H7 (cell line): ENCODE measurements at places on chromosomes 13 and 19. TPM values are rescaled to one million over a fixed set of nuclear protein-coding genes. Genes with fewer than 3 reads are reported as not detected.
A peak's percentile ranks its signal among the peaks of the same experiment; 100 is the strongest.

ZNF470 gene
- total RNA-seq: 1.4 and 1.9 TPM in 2 replicates

IL4I1 gene
- total RNA-seq: 0.59 and 0.73 TPM in 2 replicates

RB1 gene
- total RNA-seq: 14.7 and 17.0 TPM in 2 replicates

GPC5 gene
- 0.07 and 0.15 TPM in 2 replicates for total RNA-seq

- no peak for DNase-seq
Measured at GRCh38 chr19:21322528-21322927, 6.7 kb downstream of the ZNF708 start.

DNA sequence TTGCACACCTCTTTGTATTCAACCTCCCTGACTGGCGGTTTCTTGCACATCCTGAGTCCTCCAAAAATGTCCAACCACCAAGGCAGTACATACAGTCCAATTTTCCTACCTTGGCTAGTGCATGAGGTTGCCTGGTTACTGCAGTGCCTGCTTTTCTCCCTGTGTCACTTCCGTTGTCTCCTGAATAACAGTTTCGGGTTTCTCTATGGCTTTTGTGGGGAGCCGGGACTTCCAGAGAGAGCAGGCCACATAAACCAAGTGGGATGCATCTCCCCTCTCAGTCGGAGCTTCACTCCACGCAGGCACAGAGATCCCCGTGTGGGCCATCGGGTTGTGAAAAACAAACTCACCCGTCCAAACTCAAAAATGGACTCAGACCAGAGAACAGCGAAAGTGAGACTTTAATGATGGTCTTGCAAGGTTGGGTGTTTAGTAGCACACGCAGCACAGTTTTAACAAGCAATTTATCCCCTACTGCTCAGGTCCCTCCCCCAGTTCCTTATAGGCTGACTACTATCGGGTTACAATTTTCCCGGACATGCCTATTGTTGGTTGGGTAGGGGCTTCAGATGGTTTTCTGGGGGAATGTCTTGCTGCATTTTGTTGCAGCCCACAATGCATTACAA lies 173.1 kb downstream of the POU4F1 start:
- peak; percentile 28 for DNase-seq

DNA sequence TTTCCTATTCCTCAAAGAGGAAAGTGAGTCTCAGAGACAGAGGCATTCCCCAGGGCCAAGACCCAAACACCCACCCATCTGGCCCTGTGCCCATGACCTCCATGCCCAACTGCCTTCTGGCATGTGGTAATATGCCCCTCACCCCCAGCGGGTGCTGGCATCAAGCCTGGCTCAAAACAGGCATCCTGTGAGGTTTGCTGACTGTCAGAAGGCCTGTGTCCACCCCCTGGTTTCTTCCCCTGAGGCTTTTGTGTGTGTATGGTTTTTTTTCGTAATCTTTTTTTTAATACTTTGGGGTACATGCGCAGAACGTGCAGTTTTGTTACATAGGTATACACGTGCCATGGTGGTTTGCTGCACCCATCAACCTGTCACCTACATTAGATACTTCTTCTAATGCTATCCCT lies 7.6 kb upstream of the KANK2 start:
- peak; percentile 20 for DNase-seq

GRCh38 chr19:44626048-44626624 lies 12.8 kb downstream of the IGSF23 start:
- no peak for DNase-seq

DNA sequence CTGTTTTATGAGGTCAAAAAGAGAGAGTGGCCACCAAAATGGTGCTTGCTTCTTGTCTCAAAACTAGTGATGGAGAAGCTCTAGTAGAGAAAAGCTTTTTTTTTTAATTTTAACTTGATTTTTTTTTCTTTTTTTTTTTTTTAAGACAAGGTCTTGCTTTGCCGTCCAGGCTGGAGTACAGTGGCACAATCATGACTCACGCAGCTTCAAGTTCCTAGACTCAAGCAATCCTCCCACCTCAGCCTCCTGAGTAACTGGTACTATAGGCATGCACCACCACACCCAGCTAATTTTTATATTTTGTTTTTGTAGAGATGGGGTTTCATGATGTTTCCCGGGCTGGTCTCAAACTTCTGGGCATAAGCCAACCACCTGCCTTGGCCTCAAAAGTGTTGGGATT lies 279.0 kb downstream of the TBC1D4 start:
- no peak for DNase-seq

DNA sequence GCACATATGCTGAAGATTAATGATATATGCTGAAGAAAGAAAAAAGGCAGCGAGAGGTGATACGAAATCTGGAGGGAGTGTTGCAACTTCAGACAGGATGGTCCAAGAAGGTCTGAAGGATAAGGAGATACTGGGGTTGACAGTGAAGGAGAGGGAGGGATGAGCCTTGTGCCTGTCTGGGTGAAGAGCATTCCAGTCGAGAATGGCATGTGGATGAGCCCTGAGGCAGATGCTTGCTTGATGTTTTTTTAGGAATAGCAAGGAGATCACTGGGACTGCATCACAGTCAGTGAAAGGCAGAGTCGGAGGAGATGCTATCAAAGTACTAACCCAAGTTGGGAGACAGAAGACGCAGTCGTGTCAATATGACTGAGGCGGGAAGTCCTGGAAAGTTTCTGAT lies 13.3 kb upstream of the LAIR2 start:
- DNase-seq: no peak

- DNase-seq: no peak
Measured at GRCh38 chr19:49832556-49832955, 14.5 kb downstream of the MED25 start.

- no peak for DNase-seq
Measured at GRCh38 chr13:41565216-41565615, 107.9 kb downstream of the RGCC start.

DNA sequence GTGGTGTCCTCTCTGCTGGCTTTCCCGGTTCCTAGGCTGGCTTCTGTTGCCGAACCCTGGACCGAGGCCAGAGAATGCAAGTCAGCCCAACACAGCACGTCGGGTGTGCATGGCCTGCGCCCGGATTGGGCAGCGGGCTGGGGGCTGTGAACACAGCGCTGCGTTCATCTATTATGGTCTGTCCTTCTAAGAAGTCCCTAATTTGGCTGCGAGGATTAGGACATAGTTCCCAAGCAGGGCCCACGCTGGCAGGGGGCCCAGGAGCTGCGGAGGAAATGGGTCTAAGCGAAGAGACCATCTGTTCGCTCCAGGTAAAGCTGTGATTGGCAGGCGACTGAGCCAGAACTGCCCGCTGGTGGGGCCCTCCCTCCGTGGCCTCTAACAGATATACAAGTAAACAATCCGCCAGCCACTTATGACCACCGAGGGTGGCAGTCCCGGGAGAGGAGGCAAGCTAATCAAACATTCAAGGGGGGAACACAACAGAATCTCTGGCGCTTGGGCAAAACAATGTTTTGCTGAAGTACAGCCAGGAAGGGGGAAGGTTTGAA lies 6.0 kb downstream of the SYCE2 start:
- peak; percentile 86 for DNase-seq

GRCh38 chr19:2096034-2096479 lies at the start of gene MOB3A:
MOB3A (minus strand) TSS chr19:2096326; CDS start chr19:2078560, 17,766 bp downstream.
- DNase-seq: no peak

- no peak for DNase-seq
Measured at GRCh38 chr19:50501568-50502475, 9.2 kb downstream of the JOSD2 start.

DNA sequence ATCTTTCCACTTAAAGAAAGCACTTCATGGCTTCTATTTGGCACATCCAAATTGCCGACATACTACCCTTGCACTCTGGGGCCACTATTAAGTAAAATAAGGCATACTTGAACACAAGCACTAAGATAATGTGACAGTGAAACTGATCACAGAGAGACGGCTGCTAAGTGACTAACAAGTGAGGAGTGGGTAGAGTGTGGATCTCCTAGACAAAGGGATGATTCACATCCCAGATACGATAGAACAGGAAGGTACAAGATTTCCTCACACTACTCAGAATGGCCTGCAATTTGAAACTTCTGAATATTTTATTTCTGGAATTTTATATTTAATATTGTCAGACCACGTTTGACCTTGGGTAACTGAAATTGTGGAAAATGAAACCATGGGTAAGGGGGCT lies 1721.8 kb upstream of the SPRY2 start:
- DNase-seq: no peak

- no peak for DNase-seq
Measured at GRCh38 chr13:97119943-97120342, 102.2 kb upstream of the MBNL2 start.

GRCh38 chr19:49231804-49232203 lies 74.2 kb downstream of the TRPM4 start:
- no peak for DNase-seq
